ENCODE measurements at places on chromosomes 4 and X.

- DNase-seq = no peak
Observed at GRCh38 chr4:17339376-17339775, 172.5 kb downstream of the QDPR start.

- DNase-seq = no peak
Observed at GRCh38 chrX:30935985-30936384, 46.9 kb upstream of the TAB3 start.

DNA sequence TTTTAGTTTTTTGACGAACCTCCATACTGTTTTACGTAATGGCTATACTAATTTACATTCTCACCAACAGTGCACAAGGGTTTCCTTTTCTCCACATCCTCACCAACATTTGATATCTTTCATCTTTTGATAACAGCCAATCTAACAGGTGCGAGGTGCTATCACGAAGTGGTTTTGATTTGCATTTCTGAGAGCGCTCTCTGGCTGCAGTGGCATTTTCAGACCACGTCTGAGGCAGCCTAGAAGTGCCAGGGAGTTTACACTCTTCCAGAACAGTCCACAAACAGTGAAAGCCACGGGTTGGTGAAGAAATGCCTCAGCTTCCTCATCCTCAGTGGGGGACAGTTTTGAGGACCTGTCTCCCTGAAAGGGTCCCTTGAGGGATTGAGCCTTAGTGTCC lies 471.0 kb downstream of the BCOR start:
- DNase-seq = no peak

DNA sequence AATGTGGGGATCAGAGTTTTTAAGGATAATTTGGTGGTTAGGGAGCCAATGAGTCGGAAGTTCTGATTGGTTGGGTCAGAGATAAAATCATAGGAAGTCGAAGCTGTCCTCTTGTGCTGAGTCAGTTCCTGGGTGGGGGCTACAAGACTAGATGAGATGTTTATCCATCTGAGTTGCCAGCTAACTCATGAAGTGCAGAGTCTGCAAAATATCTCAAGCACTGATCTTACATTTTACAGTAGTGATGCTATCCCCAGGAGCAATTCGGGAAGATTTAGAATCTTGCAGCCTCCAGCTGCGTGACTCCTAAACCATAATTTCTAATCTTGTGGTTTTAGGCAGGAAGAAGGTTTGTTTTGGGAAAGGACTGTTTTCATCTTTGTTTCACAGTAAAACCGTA lies 565.8 kb upstream of the SPANXN1 start:
- no peak for DNase-seq

GRCh38 chrX:115192244-115192700 lies 3.1 kb downstream of the RBMXL3 start:
- no peak for DNase-seq

- DNase-seq = no peak
Observed at GRCh38 chr4:15395311-15395710, 32.5 kb upstream of the C1QTNF7 start.

DNA sequence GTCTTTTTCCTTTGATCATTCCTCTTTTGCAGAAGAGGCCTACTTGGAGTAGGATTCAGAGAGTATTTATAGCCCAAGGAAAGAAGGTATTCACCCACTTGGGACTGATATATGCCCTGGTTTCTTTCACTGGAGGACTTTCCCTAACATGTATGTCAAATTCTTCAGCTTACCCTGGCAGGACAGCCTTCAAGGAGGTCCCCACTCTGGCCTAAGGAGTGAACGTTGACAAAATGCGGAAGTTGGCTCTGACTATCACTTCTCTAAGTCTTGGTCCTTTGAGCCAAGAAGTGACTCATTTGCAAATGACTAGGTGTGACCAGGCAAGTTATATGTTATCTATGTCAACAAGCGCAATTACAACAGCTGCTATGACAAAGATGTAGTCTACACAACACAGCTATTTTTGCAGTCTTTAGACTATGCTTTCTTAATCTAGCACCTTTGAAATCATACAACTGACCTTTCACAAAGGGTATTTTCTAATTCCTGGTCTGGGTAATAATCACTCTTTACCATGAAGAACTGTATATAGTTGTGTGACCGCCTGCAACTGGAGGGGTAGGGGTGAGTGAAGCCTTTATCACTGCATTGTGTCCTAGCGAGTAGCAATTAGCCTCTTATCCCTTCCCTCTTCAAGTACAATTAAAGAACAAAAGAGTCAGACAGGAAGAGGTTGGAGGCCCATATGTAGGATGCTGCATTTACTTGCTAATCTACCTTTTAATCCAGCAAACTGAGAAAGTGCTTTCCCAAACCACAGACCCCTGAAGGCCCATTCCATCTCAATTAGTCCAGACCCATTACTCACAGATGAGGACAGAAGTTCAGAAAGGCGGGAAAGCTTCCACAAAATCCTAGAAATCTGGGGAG lies 50.1 kb downstream of the RASGEF1B start:
- no peak for DNase-seq

- no peak for DNase-seq
Observed at GRCh38 chr4:154067786-154068185, 278.9 kb upstream of the SFRP2 start.

DNA sequence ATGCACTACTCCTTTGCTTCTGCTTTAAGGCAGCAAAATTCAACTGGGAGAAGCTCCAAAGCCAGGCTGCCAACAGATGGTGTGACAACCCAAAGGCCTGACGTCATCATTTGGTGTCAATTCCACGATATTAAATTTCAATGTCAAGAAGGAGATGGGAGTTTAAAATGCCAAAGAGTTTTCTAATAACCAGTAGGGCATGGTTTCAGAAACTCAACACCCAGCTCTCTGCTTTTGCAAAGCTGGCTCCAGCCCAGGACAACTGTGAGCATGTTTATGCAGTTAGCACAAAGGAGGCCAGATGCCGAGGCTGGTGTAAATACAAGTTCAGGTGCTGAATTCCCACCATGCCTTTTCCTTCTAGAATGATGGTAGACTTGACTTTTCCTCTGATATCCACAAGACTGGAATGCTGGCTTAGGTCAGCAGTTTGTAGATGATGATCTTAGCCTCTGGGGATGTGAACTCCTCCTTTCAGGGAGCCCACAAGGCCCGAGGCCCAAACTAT lies 67.3 kb downstream of the AFAP1 start:
- DNase-seq = peak; percentile 56

DNA sequence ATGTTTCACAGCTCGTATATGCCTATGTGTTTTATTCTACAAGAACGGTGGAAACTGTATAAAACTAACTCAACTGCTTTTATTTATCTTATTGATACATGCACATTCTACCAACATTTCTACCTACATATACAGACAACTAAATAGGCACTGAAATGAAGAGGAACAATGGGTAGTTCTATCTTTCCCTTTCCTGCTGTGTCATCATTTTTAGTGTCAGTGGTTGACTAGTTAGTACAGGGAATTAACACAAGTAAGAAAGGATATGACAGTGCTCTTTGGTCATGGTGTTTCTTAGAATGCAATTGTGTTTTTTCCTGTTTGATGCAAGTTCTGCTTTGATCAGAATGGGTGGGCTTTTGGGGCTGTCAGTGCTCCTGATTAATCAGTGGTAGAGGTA lies 293.8 kb upstream of the CTSO start:
- DNase-seq = no peak

- no peak for DNase-seq
Observed at GRCh38 chrX:87664381-87664780, 146.8 kb downstream of the KLHL4 start.

GRCh38 chrX:9855561-9856283 lies 69.5 kb downstream of the SHROOM2 start:
- DNase-seq = no peak

DNA sequence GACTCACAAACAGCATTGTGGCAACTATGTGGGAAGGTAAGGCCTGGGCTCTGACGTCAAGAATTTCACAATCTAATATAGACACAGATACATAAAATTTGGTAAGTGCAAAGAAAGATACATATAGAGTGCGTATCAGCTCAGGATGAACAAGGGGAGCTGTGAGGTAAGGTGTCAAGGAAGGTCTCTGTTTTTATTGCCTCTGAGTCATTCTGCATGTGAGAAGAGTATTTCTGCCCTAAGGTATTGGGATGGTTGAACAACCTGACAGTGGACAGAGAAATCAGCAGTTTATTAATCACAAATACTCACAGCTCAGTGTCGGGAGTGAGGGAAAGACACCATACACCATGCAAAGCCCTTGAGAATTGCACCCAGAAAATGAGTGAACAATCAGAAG lies 89.8 kb downstream of the COMMD8 start:
- DNase-seq = no peak

DNA sequence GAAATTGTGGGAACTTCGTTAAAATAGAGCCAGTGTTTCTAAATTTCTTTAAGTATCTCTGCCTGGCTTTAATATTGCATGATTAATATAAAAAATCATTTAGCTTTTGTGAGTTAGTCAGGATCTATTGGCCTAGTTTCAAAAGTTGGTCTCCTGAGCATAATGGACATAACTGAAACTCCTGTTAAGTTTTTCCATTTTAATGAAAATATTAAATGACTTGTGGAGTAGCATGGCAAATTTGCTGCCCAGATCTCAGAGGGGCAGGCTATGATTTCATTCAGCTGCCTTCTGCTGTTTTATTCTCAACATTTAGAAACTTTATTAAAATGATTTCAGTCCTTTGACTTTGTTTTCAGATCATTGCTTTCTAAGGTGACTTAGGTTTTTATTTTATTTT lies 962.9 kb upstream of the GRID2 start:
- DNase-seq = no peak

DNA sequence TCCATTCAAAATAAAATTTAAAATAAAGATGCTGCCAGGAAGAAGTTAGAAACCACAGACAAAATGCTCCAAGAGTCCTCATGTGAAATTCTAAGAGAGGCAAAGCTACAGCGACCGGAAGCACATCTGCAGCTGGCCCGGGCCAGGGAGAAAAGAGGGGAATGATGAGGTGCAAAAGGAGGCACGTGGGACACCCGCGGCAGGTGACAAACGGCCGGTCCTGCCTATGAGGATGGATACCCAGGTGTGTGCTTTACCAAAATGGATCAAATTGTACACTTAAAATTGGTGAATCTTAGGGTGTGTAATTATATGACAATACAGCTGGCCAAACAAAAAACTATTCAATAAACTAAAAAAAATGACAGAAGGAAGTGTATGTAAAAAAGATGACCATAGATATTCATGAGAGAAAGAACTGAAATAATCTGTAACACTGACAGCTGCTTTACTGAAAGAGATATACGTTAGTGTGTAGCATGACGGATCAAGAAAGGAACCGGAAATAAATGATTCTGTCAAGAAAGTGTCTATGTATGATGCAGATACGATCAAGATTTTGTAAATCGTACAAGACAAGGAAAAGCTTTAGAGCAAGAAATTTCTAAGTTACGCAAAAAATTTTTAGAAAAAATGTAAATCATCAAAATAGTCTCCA lies 29.5 kb downstream of the PPP2R3B start:
- DNase-seq = peak; percentile 6

- no peak for DNase-seq
Observed at GRCh38 chrX:114390251-114390796, 193.6 kb upstream of the HTR2C start.

- DNase-seq = peak; percentile 72
Observed at GRCh38 chr4:88457307-88458103, 586 bp downstream of the HERC5 start.

GRCh38 chrX:155313766-155314165 lies 20.6 kb downstream of the CLIC2 start:
- no peak for DNase-seq

GRCh38 chr4:55851885-55852284 lies 1.6 kb upstream of the EXOC1 start:
- DNase-seq = no peak

DNA sequence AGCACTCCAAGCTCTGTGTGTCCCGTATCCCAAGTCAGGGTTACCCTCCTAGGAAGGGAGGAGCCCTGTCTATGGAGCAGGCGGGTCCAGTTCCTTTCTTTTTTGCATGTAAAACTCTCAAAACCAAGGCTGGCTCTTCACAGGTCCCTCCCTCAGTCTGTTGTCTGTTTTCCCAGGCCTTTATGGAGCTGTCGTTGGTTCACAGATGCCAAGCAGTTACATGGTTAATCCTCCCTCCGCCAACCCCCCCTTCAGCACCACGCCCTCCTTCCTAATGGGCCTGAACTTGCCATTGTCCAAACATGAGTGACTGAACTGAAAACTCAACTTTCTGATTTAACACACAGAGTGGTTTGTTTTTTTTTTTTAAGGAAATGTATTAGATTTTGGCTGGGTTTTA lies 148.3 kb downstream of the STOX2 start:
- no peak for DNase-seq

- no peak for DNase-seq
Observed at GRCh38 chrX:102126863-102127262, 1.4 kb downstream of the TCEAL2 start.

DNA sequence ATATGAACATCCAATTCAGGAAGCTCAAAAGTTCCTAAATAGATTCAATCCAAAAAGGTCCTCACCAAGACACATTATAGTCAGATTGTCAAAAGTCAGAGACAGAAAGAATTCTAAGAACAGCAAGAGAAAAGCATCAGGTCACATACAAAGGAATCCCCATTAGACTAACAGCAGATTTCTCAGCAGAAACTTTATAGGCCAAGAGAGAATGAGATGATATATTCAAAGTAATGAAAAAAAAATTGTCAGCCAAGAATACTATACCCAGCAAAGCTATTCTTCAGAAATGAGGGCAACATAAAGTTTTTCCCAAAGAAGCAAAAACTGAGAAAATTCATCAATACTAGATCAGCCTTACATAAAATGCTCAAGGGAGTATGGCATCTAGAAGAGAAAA lies 106.6 kb upstream of the SH3RF1 start:
- no peak for DNase-seq

DNA sequence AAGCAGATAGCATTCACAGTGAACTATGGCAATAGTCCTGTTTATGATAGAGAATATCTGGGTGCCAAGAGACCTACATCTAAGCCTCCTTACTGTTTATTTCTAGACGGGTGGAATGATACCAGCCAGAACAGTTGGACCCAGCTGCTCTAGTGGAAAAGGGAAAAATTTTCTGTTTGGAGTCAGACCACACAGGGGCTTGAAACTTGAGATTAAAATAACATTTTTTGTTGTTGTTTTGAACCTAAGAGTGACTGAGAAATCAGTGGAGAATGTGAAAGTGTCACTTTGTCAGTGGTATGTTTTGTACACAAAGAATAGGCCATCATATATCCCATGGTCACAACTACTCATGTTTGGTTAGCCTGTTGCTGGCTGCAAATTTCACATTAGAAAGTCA lies 105.7 kb downstream of the AGTR2 start:
- DNase-seq = no peak

GRCh38 chrX:45196701-45197100 lies 4.0 kb downstream of the DIPK2B start:
- DNase-seq = no peak

- no peak for DNase-seq
Observed at GRCh38 chr4:70994069-70994366, 569 bp downstream of the DCK start.

- DNase-seq = no peak
Observed at GRCh38 chr4:137694138-137694537, 161.8 kb upstream of the PCDH18 start.

- peak; percentile 64 for DNase-seq
Observed at GRCh38 chr4:139015948-139016471, 429 bp downstream of the NOCT start.

DNA sequence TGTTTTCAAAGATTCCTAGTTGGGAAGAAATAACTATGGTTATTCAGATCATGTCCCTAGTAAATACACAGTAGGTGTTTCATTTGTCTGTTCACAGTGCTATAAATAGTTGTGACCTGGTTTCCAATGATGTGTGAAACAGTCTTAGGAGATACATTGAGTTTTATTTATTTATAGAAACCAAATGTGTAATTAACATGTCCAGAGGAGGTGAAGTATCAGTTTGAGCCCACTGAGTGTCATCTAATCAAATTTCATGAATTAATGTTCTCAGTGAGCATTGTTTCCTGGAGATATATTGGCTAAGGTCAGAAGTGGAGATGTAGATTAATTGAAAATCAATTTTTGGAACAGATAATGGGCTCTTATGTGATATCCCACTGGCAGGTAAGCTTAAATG lies 996.3 kb downstream of the FSTL5 start:
- no peak for DNase-seq

All from left ventricle myocardium superior (tissue), 1 donor.